ENCODE measurements at places on chromosomes 2 and 18.

GRCh38 chr2:158686210-158686691 lies 108.9 kb upstream of the DAPL1 start:
- DNase-seq, result no peak

- DNase-seq, result no peak
Observed at GRCh38 chr2:239035997-239036731, 188.3 kb downstream of the TWIST2 start.

DNA sequence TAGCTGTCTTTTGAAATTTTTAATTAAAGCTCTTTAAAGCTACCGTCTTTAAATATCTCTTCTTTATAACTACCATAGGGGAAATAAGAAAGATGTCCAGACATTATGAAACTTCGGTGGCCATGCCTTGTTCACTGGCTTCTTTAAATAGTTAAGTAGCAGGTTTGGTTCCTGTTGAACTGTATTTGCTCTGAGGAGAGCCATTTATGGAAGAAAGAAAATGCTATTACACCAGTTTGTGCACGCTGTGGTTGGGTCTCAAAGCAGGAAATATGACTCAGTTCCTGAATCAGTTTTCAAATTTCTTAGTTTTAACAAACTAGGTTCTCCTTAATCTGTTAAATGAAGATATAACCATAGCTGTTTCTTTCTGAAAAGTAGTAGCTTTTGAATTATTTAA lies 12.2 kb downstream of the ARPC2 start:
- no peak for DNase-seq

DNA sequence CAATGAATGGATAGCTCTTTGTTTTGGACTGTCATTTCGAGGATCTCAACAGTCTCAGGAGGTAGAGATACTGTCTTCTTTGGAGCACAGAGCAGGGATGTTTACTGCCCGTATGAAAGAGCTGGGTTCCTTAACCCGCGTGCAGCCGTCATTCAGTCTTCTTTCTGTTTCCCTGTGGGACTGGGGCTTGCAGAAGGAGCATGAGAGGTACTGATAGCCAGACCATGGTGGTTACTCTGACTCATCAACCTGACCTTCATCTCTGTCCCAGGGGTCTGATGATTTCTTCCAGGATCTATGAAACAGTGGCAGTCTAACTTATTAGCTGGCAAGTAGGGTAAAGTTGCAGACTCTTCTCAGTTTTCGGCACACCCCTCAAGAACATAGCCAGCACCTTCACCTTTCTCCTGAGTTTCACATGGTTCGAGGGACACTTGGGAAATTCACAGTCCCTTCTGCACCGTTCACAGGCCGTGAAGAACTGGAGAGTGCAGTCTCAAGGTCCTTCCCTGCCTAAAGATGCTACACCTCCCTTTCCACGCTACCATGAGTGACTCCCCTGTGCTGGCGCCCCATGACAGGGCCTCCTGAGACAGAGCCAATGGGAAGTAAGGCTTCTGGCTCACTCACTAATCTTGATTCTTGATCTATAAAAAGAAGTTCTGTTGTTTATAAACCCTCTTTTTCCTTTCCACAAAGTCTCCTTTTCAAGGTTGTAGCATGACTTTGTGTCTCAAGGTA lies 226.2 kb downstream of the MC4R start:
- no peak for DNase-seq

DNA sequence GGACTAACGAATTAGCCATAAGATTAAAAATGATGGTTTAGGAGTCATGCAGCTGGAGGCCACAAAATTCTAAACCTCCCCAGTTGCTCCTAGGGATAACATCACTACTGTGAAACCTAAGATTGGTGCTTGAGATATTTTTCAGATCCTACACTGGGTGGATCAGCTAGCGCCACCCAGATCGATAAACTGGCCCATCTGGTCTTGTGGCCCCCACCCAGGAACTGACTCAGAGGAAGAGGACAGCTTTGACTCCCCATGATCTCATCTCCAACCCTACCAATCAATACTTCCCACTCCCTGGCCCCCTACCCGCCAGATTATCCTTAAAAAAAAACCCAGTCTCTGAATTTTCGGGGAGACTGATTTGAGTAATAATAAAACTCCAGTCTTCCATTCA lies 5.5 kb downstream of the GALNT14 start:
- no peak for DNase-seq

- no peak for DNase-seq
Observed at GRCh38 chr18:5600378-5601071, 56.7 kb upstream of the EPB41L3 start.

DNA sequence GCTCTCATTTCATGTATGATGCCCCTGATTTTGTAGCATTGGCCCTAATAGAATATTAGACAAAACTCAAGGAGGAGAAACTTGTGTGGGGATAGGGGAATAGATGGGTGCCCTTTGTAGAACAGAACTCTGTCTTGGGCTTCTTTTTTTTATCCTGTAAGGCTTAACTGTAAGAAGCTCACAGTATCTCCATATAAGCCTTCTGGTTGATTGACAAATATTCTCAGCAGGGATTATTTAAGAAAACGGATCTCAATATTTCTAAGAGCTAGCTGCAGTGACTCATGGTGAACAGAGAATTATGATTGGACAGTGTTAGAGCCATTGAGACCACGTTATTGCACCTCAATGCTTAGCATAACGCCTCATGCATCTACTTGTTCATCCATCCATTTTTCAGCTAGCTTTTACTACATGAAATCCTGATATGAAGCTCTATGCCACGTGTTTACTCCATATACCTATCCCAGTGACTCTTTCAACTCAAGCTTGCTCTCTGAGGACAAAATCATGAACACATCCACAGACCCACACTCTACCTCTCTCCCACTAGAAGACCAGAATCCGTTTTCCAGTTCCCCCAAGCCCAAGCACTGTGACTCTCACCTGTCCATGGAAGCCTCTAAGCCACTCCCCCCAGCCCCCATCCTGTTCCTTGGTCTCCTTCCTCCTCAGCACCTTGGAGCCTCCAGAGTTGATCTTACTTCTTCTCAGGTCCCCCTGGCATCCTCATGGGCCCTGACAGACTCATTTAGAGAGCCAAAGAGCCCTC lies 99.2 kb downstream of the BCL2L11 start:
- no peak for DNase-seq

- DNase-seq, result no peak
Observed at GRCh38 chr2:74383254-74383653, 3.1 kb upstream of the DCTN1 start.

DNA sequence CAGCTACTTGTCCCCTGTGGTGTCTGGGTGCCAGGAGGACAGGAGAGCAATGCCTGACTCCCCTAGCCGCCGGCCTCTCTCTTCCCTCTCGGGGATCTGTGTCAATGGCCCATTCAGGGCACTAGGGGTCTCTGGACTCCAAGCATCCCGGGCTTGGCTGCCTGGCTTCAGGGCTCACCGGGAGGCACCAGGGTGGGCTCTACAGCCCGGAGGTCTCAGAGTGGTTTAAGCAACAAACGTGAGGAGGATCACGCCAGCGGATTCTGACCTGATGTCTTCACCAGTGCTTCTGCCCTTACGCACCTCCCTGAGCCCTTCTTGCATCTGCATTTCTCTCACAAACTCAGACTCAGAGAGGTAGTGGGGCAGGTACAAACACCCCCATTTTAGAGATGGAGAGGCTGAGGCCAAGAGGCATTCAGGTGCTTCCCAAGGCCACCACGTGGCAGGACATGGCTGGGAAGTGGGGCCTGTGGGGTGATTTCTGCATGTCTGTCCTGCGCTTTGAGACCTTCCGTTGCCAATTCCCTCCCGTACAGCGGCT lies 243.0 kb downstream of the CELF4 start:
- no peak for DNase-seq

GRCh38 chr2:240448387-240449274 lies 13.2 kb downstream of the GPC1 start:
- DNase-seq, result no peak

DNA sequence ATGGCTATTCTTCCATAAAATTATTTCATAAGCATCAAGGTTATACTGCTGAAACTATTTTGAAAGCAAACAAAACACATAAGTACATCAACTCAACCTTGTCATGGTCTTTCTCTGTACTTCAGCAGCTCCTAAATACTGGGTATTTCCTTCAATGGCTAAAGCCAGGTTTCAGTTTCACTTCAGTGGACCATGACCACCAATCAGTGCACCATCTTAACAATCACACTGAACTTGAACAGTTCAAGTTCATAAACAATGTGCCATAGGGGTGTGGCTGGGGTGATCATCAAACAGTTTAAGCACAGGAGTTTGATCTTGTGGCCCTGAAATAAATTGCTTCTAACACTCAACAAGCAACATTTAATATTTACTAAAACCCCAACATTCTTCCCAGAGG lies 124.1 kb upstream of the FIGN start:
- DNase-seq, result no peak

DNA sequence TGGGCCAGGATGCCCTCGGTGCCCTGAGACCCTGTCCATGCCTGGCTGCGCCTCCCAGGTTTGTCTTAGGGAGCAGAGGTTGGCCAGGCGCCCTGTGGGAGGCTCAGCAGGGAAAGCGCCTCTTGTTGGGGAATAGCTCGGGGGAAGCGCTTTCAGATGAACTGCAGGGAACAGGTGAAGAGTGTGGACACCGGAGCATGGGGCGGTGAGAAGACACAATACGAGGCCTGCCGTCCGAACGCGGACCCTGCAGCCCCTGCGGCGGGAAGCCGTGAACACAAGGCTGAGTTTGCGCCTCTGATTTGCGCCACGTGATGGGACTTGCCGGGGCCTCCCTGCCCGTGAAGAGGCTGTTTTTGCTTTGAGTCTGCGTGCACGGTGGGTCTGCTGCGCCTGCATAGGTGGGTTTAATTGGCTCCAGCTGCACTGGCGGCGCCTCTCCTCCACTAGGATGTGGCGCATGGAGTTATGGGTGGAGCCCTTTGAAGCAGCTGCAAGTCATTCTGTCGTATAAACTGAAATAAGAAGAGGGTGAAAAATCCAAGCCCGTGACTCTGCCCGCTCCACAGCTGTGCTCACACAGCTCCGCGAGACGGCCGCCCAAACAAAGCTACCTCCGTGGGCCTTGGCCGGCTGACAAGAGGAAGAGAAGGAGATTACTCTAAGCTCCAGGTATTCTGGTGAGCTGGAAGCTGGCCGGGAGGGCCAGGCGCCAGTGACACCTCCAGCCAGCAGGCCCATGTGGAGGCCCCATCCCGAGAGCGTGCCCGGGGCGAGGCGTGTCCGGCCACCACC lies 103.5 kb upstream of the CTDP1 start:
- DNase-seq, result no peak

DNA sequence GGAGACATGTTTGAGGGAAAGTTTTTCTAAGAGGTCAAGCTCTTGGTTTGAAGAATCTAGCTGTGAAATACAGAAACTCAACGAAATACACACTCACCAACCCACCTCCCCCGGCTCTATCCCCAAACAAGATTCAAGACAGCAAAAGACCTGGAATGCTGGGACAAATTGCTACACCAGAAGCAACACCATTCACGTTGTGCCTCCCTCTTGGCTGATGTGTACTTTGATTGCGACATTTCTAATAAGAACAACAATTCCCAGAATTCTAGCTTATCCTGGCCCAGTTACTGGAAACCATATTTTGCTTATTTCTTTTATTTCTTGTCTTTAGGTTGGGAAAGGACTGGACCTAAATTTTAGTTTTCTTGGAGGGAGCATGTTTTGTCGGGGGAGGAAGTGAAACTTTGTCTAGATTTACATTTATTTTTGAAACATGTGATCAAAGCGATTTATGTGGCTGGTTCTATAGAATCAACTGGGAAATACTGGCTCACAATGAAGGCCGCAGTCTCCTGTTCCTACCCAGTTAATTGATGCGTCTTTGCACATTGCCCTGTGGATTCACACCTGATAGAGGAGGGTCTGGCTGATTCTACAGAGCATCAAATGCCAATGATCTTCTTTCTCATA lies 29.6 kb upstream of the LPIN1 start:
- DNase-seq, result no peak

DNA sequence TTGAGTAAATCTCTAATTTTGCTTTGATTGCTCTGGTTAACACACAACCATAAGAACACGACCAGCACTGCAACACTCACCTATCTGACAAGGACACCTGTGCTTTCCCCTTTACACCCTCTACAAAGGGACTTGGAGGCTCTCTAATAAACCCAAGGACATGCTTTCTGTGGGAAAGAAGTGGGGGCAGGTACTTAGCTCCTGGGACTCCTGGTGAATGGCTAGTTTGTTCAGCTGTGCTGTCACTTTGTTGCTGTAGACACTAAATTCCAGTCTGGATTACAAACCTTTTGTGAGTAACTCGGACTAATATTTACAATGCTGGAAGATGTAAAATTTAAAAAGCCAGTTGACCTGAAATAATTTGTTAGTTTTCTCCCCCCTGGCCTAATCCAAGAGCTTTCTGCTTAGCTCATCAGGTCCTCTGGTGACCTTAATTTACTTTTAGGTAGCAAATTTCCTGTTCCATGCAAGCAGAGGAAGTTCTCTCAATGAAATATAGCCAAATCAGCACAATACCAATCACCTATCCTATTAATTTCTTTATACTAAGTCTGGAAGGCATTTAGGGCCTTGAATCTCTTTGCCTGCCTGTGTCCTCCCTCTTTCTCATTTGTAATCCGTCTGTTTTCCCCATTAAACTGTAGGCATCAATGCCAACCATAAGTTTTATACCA lies 67.5 kb downstream of the PLCL1 start:
- DNase-seq, result no peak

DNA sequence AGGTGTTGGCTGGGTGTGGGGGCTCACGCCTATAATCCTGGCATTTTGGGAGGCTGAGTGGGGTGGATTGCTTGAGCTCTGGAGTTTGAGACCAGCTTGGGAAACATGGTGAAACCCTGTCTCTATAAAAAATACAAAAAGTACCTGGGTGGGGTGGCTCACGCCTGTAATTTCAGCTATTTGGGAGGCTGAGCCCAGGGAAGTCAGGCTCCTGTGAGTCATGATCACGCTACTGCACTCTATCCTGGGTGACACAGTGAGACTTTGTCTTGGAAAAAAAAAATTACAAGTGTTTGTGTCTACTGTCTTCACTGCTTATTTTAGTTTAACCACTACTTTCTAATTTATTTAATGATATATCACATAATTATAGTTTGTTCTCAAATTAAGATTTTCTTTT lies 62.7 kb upstream of the DOCK10 start:
- no peak for DNase-seq

GRCh38 chr2:96502891-96503636 lies 2.1 kb downstream of the NEURL3 start:
- DNase-seq, result no peak

DNA sequence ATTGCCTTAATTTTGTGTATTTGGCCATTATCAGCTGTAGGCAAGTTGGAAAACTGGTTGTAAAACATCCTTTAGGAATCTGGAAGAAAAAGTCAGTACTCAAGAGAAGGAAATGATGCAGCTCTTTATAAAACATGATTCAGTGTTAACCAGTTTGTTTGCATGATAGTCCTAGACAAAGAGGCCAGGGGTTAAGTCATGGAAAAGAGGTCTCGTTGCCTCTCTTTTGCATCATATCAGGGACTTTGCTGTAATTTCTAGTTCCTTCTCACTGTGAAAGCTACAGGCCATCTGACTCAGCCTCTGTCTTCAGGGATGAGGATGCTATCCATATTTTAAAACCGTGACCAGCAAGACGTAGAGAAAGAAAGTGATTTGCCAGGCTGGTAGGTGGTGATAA lies 38.0 kb downstream of the NPAS2 start:
- no peak for DNase-seq

DNA sequence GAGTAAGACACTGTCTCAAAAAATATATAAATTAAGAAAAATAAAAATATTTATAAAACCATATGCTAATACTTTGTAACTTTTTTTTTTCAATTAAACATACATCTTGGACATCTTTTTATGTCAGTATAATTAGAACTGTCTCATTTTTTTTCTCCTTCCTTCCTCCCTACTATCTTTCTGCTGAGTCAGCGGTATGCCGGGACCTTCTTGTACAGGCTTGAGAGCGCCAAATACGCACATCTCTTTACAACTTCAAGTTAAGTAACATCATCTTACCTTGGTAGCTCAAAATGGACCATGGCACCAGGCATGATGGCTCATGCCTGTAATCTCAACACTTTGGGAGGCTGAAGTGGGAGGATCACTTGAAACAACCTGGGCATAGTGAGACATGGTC lies 153.4 kb downstream of the FAM161A start:
- no peak for DNase-seq

Measured in stimulated activated CD8-positive, alpha-beta memory T cell treated with anti-CD3 and anti-CD28 coated beads, Interleukin-12 subunit alpha, Interleukin-12 subunit beta, amount 100 ng/mL, for 1 hour (primary cell).